ENCODE measurements at places on chromosomes 2 and 18.

DNA sequence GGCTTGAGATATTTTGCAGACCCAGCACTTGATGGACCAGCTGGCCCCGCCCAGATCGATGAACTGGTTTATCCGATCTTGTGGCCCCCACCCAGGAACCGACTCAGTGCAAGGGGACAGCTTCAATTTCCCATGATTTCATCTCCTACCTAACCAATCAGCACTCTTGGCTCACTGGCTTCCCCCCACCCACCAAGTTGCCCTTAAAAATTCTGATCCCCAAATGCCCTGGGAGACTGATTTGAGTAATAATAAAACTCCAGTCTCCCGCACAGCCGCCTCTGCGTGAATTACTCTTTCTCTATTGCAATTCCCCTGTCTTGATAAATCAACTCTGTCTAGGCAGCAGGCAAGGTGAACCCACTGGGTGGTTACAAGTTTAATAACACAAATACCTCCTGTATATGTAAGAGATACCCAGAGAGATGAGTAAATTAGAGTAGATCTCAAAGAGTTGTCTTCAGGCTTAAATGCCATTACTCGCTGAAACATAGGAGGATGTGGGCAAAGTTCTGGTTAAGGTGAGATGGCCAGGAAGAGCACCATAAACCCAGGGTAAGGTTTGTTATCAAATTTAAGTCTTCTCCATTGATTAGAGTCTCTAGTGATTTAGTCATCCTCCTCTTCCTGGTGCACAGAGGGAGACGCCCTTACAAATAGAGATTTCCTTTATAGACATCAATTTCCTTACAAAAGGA, 222.8 kb downstream of the ARL4C start:
- no peak for DNase-seq

DNA sequence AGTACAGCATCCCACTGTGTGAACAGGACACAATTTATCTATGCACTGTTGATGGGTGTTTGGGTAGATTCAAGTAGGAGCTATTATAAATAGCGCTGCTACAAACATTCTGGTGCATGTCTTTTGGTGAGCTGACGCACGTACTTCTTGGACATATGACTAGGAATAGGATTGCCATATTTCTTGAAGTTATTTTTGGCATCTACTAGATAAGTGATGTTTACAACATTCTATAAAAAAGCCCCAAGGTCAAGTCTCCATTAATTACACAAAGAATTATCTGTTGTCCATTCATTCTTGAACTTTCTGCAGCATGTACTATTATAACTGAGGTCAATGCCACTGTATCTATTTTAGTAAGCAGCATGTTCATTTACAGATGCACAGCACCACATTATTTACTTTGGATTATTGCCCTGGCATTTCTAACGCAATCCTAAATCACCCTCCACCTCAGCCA, 225.5 kb upstream of the TMEM200C start:
- DNase-seq: no peak

- DNase-seq: no peak
Observed at GRCh38 chr18:11482271-11482670, 127.1 kb upstream of the SLC35G4 start.

DNA sequence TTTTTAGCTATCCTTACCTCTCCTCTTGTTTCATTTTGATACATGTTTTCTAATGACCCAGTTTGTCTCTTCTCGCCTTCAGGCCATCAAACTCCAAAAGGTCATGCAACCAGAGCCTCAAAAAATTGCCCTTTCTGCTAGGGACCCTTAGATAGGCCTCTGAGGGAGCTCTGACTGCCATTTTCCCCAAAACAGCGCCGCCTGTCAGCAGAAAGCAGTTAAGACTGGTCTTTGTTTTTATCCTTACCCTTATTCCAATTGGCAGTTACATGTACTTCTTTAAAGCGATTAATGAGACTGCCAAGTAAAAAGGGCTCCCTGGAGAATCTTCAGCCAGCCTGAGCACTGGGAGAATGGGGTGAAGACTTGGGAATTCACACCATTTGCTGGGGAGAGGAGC, 55.1 kb upstream of the RIT2 start:
- no peak for DNase-seq

- no peak for DNase-seq
Observed at GRCh38 chr2:236830926-236831325, 254.8 kb upstream of the COPS8 start.

- DNase-seq: no peak
Observed at GRCh38 chr2:235472443-235472842, 21.4 kb upstream of the AGAP1 start.

GRCh38 chr18:26036635-26037034, 53.8 kb downstream of the SS18 start:
- no peak for DNase-seq

All from caudate nucleus (tissue), 63 donors.